Stimulated activated CD4-positive, alpha-beta T cell treated with anti-CD3 and anti-CD28 coated beads, Interleukin-4, amount 100 ng/mL, for 48 hours (primary cell): ENCODE measurements at places on chromosomes 6 and 20.

- no peak for DNase-seq
Measured at GRCh38 chr6:28758046-28758817, 165.6 kb downstream of the TRIM27 start.

DNA sequence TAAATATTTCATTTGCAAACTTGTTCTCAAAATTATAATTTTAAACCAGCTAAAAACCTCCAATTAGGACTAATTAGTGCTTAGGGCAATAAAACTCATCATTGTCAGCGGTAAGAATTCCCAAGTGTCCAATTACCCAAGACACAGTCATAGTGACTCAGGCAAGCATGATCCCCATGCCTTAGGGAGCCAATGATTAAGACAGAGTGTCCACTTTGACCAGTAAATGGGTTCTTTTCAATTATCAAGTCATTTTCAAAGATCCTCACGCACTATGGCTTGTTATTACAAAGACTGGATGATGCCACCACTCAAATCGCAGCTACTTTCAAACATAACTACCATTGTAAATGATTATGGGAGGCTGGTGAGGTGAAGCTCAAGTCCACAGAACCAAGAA lies 114.0 kb downstream of the BFSP1 start:
- no peak for DNase-seq

GRCh38 chr6:25263657-25264056 lies 15.5 kb upstream of the CARMIL1 start:
- no peak for DNase-seq

- DNase-seq: no peak
Measured at GRCh38 chr20:5005326-5005725, 4.0 kb upstream of the SLC23A2 start.

GRCh38 chr20:45336530-45337366 lies 11.5 kb downstream of the SDC4 start:
- DNase-seq: no peak

DNA sequence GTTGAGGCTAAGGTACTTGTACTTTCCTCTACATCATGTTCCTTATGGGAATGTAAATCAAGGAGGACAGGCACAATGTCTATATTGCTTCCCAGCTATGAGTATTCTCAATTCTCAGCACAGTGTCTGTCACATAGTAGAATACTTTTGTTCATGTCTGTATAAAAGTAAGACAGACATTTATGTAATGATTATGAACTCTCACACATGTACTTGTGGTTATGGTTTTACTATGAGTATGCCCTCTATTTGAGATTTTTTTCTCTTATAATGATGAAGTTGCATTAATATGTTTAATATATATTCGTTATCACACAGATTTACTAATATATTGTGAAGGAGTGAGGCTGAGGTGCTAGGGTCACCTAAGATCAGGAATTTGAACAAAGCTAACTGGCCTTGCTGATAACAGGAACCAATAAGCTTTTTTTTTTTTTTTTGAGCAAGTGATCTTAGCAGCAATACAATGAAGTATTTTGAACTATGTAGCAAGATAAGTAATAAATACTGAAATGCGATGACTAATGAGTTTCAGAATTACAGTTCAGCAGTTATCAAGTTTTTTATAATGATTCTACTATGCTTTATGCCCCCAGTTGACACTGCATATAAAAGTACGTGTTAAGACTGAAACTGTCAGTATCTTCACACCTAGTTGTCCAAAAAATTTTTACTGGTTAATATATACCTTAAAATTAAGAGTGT lies 623.1 kb downstream of the HTR1B start:
- no peak for DNase-seq

DNA sequence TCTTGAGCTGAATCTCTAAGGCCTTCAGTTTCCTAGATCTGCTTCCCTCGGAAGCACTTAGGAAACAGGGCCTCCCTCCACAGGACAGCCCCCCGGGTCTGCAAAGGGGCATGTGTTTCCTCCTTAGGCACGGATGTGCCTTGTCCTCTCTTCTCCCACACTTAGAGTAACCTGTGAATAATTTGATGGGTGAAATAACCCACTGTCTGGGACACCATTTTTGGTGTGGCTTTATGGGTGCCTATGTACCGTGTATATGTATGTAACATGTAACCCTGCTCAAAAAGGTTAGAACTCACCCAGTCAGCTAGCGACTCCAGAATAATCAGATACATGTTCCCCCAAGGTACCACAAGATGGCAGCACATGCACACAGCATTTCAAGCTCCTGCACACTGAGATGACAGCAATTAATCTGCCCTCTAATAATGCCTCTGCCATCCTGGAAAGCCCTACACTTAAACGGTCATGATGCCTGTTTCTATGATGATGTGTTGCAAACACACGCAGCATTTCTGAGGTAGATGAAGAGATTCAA lies 212.0 kb upstream of the PROKR2 start:
- peak; percentile 46 for DNase-seq

DNA sequence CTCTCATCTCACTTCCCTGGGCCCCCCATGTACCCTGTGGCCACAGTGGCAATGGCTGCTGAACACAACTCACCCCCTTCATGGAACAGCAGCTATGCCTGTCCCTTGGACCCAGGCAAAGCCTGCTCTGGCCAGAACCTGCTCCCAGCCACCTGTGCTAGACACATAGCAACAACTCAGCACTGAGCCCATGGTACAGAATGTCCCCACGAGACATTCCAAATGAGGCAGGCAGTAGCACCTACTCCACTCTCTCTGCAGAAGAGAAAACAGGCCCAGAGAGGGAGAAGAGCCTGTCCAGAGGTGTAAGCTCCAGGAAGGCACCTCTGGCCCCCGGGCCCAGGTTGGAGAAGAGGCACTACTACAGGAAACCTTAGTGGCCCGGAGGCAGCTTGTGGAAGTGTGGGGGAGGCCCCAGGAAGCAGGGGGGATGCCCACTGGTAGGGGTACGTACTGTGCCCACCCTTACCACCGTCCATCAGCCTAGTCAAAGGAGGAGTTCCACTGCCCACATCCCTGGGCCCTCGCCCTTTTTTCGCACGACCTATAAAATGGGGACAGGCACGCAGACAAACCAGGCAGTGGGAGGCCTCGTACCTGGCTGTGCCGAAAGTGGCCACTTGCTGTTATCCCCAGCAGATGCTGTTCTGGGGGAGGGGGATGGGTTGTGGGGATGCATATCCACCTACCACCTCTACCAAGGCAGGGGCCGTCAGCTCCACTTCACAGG lies 97.2 kb downstream of the ASXL1 start:
- no peak for DNase-seq

DNA sequence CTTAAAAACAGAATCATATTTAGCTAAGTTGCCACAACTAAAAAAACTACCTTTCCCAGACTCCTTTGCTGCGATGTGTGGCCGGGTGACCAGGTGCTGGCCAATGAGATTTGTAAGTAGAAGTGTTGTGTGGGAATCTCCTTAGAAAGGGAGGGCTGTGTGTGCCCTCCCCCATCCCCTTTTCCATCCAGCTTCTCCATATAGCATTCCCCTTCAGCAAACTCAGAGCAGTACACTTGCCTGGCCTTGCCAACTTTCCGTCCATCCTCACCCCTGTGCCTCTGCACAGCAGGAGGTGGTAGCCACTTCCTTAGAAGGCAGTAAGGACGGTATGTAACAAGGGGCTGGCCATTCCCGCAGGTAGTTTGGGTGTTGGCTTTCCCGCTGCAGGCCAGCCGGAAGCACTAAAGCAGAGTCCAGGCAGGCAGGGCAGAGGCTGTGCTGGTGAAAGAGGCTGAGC lies 22.3 kb upstream of the KCNK16 start:
- no peak for DNase-seq

- DNase-seq: no peak
Measured at GRCh38 chr6:114467931-114468330, 125.1 kb upstream of the HS3ST5 start.
